ENCODE measurements at places on chromosomes 6 and 20.

GRCh38 chr20:44532259-44532980 is 10.6 kb upstream of the SERINC3 start:
- DNase-seq = peak; percentile 18

GRCh38 chr6:124973780-124974179 is 11.5 kb downstream of the RNF217 start:
- no peak for DNase-seq

- no peak for DNase-seq
Measured at GRCh38 chr6:44201200-44201599, 15.5 kb upstream of the MYMX start.

GRCh38 chr6:47032974-47033765 is 9.0 kb downstream of the ADGRF1 start:
- no peak for DNase-seq

DNA sequence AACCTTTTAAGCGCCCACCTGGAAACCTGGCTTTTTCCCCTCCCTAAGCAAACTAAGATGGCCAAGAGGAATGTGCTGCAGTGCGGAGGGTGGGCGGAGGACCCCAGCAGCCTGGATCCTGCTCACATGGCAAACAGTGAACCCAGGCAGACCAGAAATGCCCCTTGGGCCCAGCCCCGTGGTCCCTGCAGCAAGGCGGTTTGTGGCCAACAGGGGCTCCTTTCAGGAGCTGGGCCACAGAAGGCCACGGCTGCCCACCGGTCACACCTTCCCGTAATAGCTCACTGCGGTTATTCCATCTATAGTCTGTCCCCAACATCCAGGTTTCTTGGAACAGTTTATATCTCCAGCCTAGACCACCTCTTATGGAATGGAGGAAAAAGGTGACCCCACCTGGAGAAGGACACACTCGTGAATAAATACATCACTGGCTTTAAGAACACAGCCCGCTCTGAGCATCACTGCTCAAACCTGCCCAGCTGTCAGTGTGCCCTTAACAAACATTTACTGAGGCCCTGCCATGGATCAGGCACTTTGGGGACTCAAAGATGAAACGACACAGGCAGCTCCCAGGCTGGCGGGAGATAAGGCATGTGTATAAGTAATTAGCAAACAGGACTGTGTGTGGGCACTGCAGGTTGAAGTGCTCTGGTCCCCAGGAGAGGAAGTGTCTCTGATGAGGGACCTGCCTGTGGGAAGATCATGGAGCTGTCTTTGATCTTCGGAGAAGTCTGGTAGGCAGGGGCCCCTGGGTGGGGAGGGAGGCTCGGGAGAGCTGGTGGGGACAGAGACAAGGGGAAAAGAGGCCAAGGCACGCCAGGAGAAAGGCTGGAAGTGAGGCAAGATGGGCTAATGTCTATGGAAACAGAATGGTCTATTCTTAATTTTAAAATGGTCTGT is 3.2 kb upstream of the TUBB1 start:
- DNase-seq = no peak

DNA sequence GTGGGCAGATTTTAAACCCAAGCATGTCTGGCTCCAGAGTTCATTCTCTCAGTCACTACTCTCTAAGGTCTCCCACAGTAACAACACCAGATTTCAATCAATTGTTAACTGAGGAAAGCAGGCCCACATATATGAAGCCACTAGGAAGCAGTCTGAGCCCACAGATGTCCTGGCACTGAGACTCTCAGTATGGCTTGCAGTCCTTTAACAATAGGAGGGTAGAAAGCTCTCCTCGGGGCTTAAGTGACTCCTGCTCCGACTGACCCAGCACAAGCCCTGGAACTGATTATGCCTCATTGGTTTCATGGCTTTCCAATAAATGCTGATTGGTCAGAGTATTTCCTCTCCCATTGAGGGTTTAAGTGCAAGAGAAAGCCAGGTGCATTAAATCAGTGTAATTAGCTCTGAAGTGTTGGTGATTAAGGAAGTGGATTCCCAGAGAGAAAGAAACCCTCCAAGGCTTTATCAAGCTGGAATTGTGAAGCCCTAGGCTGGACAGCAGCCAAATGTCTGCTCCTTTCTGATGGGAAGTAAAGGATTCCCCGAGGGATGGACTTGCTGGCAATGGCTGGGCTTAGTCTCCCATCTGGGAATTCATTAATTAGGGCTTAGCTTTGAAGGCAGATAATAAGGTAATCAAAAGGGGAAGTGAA is 76.6 kb upstream of the PROKR2 start:
- peak; percentile 68 for DNase-seq

DNA sequence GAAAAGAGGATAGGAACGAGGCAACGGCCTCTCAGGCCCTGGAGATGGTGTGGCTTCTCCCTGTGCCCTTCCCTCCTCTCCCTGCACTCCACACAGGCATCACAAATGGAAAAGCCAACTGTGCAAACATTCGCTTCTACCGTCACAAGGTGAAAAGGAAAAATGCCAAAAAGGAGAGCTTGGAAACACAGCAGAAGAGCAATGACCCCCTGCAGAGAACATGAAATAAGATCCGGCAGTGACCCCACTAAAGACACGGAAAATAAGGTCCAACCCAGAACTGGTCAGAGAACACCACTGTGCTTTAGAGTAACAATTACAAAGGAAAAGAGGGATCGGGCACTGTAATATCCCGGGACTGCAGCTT is 63.0 kb downstream of the SLC22A23 start:
- DNase-seq = no peak

- no peak for DNase-seq
Measured at GRCh38 chr6:148533309-148534107, 190.9 kb downstream of the SASH1 start.
